ENCODE measurements at places on chromosomes 4 and X.

DNA sequence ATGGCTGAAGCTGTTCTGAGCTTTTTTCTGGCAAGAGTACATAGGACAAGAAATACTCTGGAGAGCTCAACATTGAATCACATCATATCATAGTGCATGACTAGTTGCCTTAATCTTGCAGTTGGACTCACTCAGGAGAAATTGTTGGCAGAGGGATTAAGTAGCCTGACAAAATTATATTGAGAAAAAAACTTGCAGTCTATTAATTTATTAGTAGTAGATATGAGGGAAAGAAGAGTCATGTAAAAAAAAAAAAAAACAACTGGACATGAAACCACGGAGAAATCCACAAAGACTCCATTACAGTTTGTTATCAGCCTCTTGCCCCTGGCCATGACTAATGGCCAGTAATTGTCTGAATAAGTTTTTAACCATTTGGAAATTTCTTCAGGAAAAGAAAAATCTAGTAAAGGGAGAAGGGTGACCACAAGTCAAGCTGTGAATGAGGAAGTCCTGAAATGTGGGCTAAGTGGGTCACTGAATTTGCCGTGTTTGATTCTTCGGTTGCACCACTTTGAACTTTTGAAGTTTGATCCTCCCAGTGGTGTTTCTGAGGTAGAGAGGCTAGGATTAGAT lies 45.6 kb downstream of the FHL1 start:
- DNase-seq: no peak

GRCh38 chrX:21374163-21374993 lies at the start of gene CNKSR2:
Gene CNKSR2 (plus strand): TSS chrX:21374418. CDS start chrX:21374898, 480 bp downstream.
- DNase-seq: no peak

DNA sequence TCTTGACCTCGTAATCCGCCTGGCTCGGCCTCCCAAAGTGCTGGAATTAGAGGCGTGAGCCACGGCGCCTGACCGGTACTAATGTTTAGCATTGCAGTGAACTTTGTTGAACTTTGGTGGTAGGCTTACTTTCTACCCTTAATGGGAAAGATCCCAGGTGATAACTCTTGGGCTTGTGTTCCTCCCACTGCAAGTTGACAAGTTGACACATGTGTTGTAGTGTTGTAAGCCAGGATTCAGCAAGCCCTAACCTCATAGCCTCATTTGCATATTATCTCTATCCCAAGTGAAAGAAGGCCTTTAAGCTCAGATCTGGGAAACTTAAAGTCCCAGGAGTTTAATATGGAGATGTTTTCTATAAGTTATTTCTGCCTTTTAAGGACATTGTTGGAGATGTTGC lies 80.0 kb upstream of the CLCN4 start:
- DNase-seq: no peak

DNA sequence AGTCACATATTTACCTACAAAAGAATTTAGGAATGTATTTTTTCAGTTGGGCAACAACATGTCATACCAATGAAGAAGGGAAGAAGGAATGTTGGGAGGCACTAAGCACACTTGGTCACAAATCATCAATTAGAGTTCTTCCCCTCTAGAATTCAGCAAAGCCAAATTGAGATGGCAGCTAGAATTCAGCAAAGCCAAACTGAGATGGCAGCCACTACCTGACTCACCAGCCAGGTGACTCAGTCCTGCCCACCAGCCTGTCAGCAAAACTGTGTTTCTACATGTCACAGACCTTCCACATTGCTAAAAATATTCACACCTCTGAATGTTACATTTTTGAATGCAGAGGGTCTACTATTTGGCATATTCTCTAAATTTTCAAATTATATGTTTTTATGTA lies 63.2 kb upstream of the NOCT start:
- peak; percentile 60 for DNase-seq

DNA sequence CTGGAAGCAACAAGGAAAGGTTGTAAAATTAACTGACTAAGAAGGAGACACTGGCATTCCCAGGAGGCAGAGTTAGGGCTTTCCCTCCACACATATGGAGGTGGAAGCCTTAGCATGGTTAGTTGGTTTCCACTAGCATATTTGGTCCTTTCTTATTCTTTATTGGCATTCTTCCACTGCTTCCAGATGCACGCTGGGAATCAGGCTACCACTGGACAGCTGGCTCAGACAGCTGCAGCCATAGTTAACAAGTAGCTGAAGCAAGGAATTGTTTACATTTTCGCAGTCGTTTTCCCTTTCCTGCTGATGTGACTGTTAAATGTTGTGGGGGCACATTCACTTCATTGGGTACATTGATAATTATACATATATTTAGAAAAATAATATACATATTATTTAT lies 169.2 kb downstream of the GRIA2 start:
- DNase-seq: no peak

GRCh38 chr4:1151541-1151940 lies 20.8 kb downstream of the SPON2 start:
- DNase-seq: no peak

DNA sequence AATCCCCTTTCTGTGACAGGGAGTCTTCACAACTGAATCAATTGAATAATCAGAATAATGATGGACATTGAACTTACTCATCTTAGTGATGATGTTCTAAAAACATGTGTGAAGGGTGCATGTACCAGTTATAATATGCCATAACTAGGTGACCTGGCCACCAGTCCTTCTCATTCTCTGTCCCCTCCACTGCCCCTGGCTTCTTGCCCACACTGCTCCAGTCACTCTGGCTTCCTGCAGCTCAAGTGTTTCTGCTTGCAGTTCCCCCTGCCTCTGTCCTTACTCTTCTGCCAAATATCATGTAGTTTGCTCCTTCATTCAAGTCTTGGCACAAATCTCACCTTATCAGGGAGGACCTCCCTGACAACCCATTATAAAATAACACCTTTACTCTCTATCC lies 168.1 kb upstream of the SLC7A11 start:
- DNase-seq: no peak

- DNase-seq: no peak
Observed at GRCh38 chr4:182969651-182970279, 52.6 kb upstream of the DCTD start.

DNA sequence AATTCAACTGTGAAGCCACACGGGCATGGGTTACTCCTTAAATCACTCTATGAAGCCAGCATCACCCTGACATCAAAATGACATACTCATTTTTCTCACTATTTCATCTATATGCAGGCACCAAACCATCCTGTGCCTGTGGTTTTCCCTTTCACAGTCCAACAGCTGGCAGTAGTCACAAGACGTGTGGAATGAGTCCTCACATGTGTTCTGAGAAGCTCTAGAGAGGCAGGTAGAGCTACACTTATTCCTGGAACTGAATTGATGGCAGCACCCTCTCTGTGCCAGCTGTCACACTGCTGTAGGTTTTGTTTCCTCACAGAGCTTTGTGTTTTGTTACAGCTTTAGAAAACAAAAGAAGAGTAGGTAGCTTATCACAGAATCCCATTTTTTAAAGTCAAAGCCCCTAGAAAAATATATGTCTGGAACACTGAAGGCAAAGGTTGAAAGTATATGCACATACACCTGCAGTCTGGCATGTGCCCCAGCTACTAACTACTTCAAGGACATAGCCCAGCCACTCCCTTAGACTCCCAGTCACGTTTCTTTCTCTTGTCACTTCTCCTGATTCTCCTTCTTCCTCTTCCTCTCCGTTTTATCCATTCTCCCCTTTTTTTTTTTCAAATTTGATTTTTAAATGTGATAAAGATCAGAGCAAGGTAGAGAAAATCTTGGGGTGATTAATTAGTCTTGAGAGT lies 107.1 kb downstream of the ANXA10 start:
- DNase-seq: no peak

DNA sequence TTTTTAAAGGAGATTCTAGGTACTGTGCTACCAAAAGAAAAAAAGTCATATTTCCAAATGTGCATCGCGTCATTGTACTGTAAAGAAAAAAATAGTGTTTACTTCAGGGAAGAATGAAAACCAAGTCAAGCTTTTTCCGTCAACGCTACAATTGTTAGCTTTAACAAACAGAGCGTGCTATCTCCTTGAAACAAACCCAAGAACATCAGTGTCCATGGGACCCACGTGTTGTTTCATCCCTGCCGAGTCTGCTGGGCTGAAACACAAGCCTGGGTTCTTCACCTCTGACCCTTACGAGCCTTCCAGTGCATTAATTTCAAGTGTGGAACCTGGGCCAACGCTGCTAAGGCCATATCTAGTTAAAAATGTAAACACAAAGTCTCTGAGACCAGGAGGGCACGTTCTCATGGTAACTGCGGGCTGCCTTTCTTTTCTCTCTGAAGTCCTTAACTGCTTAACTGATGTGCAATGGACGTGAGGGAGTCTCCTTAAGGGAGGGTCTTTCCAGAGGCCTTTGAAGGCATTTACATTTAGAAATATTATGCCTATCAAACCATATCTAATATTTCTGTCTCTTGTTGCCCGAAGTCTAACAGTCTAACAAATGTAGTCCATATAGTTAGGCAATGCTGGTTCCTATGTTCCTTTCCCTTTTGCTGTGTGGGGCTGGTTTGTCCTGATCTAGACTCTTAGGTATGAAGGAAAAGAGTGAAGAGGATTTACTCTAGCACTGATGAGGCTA lies 36.3 kb downstream of the ING2 start:
- DNase-seq: no peak

- no peak for DNase-seq
Observed at GRCh38 chrX:132631579-132632232, 142.9 kb upstream of the MBNL3 start.

GRCh38 chrX:69297506-69297905 lies 132.3 kb upstream of the PJA1 start:
- DNase-seq: no peak

GRCh38 chr4:85779165-85779564 lies 304.2 kb downstream of the ARHGAP24 start:
- no peak for DNase-seq

- no peak for DNase-seq
Observed at GRCh38 chrX:96982161-96982560, 98.5 kb downstream of the RPA4 start.

- DNase-seq: no peak
Observed at GRCh38 chrX:40402831-40403533, 177.8 kb upstream of the ATP6AP2 start.

DNA sequence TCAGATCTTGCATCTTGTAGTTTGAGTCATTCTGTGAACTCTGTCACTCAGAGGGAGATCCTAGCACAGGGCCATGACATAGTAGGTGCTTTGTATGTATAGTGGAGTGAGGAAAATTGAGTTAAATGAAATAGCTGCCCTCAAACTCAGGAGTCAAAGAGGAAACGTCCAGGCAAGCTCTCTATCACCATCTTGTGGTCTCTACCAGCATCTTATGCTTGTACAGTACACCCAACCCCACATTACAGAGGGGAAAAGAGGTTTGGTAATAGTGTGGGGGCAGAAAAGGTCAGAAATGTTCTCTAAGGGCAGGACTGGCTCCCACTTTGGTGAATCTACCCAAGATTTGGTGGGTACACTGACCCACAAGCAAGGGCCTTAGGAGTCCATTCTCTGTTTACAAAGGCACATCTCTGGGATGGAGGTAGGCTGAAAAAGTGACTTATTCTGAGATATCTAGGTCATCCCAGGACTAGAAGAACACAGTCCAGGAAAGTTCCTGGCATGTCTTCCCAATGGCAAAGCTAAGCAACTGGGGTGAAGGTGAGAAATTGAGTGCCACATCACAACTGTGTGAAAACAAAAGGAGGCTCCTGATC lies 131.8 kb downstream of the OR13H1 start:
- DNase-seq: no peak

DNA sequence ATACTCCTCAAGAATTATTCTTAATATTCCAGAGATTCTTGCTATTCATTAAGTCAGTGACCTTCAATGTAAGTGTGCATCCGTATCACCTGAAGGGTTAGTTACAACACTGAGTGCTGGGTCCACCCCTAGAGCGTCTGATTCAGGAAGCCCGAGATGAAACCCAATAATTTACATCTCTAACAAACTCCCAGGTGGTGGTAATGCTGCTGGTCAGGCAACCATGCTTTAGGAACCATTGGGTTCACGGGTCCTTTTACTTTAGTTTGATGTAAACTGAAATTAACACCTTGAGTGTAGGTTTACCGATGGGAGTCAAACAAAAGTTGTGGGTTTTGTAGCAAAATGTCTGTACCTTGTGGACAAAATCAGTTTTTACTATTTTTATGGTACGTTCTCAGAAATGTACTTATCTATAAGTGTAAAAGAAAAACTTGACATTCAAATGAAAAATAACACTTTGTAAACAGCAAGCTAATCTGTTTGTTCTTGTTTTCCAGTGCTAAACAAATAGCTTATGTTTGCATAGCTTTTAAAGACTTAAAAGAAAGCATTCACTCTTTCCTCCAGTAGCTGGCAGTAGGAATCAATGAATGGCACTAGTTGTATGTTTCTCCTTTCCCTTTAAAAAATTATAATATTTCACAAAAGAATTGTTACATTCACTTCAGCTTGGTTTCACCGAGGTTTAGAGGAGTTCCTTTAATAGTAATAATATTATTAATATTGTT lies 32.7 kb downstream of the ACE2 start:
- DNase-seq: no peak

DNA sequence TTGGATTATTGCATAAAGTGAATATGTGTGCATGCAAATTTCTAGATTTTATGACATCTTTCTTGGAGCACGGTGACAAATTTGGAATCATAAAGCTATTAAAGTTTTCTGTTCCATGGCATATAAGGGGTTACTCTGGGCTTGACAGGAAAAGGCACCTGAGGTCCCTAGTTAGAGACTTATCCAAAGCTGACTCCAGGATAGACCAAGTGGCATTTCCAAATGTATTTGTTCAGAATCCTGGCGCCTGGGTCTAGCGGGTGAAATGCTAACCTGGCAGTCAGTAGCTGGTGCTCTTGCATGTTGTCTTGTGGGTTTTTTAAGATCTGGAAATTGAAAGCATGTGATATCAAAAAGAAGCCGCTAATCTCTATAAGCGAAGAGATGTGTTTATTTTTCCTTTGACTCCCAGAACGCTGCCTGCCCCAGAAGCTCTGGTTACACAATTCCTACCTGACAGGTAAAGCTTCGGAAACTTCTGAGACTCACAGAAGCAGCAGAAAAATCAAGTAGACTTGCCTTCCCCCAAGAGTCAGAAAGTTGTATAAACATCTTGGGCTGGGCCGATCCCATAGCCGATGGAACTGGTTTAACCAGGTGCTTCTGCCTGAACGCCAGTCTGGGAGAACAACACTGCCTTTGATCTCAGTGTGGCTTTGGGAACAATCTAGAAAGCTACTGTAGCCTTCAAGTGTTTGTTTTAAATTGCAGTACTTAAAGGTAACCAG lies 12.9 kb upstream of the ZCCHC4 start:
- DNase-seq: no peak

DNA sequence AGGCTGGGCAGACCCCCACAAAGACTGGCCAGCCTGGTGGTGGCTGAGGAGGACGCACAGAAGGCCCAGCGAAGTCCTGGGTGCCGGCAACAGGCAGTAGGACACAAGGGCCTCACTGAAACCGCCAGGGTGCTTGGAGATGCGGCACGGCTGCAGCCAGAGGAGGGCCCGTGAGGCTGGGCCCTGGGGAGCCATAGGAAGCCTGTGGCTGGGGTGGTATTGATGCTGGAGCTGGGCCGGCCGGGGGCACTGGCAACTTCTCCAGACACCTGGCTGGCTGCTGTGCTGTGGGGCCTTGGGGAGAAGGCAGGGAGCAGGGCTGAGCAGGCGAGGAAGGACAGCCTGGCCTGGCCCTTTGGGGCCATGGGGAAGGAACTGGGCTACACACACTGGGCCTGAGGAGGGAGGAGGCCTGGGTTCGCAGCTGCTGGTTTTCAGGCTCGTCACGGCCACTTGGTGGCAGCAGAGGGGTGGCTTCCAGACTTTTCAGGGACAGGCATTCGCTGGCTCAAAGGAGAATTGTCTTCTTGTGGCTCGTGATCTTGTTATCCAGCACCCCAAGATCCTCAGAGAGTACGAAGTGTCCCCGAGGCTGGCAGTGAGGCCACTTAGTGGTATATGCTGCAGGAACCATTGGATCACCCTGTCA lies 37.2 kb downstream of the ATP2B3 start:
- DNase-seq: no peak

- DNase-seq: no peak
Observed at GRCh38 chrX:22323541-22323940, 50.8 kb downstream of the CBLL2 start.
